ENCODE measurements at places on chromosomes 4 and X.

DNA sequence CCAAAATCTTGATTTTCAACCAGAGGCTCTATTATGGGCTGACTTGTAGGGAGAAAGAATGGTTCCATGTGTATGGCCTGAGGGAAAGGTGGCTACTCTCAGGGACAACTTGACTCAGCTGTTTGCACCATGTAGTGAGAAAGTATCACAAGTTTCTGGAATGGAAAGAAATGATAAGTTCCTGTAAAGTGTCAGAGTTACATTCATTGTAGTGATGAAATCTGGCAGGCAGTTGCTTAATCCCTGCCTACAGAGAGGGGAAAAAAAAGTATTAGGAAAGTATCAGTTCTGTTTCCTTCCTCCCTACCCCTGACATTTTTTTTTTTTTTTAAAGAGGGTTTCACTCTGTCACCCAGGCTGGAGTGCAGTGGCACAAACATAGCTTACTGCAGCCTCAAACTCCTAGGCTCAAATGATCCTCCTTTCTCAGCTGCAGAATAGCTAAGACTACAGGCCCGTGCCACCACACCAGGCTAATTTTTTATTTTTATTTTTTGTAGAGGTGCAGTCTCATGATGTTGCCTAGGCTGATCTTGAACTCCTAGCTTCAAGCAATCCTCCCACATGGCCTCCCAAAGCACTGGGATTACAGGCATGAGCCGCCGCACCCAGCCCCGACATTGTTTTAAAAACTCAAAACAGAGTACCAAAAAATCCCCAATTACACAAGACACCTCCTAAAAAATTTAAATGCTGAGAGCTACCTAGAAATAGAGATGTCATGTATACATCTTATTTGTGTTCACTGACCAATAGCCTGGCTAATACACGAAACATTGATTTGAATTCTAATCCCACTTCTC, 4.8 kb upstream of the FBXL5 start:
- no peak for DNase-seq

- DNase-seq = no peak
Observed at GRCh38 chrX:46601283-46601682, 27.7 kb downstream of the CHST7 start.

DNA sequence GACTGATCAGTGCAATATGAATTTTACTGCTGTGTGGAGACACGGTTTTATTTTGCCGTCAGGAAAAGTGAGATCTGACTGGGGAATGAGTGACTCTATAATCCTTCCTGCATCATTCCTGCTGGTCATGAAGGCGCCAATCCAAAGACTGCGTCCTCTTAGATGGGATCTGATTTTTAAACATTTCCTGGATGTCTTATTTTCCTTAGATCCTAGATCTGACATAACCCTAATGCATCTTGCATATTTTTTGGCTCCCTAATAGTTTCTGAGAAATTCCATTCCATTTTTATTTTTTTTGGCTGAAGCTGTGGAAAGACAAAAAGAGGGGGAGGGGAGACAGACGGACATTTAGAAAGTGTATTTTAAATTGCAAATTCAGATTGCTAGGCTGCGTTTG, 454.9 kb upstream of the FAT1 start:
- no peak for DNase-seq

DNA sequence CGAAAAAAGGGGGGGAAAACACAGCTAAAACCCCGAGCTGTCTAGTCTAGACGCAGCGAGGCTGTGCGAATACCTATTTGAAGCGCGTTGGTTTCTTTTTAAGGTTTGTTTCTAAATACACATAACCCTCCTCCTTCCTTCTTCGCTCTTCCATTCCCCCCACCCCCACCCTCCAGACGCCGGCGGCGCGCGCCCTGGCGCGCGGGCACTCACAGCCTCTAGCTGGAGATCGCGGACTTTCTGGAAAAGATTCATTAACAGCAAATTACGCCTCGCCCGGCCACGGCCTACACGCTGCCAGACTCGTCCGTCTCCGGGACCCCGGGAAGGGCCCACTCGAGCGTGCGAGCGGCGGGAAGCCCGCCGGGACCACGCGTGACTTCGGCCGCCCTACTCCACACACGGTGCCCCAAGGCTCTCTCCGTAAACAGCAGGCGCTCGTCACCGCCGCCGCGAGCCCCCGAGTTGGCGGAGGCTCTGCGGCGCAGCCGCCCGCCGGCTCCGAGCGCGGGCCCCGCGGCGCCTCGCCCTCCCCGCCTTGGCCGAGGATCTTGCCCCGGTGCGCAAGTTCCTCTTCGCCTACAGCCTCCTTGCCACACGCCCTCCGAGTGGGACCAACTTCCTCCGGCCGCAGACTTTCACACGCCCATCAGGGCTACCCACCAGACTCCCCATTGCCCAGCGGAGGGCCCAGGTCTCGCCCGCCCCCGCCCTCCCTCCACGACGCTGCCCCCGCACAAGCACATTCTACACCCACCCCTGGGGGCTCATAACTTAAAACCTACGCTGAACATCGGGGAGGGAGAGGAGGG, 2.0 kb downstream of the BCOR start:
- no peak for DNase-seq

- no peak for DNase-seq
Observed at GRCh38 chr4:2576290-2576689, 39.8 kb downstream of the FAM193A start.

GRCh38 chr4:52173470-52174045, 122.5 kb downstream of the SPATA18 start:
- DNase-seq = no peak

GRCh38 chrX:41350976-41351569, 17.1 kb downstream of the DDX3X start:
- DNase-seq = no peak

GRCh38 chr4:2942532-2943363, 20.5 kb downstream of the NOP14 start:
- no peak for DNase-seq

GRCh38 chr4:59094505-59094904, 1984.3 kb upstream of the IGFBP7 start:
- DNase-seq = no peak

DNA sequence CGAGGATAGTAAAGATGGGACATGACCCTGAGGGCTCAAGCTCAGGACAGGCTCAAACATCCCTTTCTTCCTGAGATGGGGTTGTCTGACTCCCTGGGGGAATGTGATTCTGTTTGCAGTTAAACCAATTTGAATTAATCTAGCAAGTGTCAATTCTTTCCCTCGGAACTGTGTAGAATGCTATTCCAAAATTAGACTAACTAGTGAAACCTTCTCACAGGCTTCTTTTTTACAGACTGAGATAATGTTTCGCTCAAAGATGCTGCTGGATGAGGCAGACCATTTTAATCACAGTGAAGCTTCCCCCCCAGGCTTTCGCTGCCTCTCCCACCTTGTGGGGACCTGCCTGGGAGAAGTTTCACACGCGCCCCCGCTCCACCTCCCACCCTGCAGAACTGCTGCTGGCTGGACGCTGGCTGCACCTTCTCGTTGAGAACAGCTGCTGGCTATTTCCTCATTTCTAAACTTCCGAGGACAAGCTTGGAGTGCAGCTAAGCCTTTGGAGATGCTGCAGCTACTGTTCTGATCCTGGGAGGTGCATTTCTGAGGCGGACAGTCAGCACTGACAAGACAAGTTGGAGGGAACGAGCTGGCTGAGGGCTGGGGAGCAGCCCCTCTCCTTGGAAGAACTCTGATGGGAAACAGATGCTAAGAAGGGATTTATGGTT, 297.8 kb downstream of the RAPGEF2 start:
- no peak for DNase-seq

GRCh38 chr4:107363125-107363524, 327.0 kb upstream of the DKK2 start:
- DNase-seq = no peak

DNA sequence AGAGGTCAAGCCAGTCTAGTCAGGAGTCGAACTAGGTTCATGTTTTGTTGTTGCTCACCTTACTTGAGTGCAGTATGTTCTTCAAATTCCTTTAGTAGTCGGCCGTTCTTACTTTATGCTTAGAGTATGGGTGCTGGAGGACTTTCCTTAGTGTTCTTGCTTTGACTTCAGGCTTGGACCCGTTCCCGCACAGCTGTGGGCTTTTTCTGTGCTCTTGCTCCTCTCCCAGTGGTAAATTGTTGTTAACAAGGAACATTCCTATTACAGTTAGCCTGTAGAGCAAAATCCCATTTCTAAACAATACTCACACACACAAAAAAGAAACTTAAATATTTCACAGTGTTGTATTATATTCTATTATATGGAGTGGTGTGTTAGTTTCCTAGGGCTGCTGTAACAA, 113.5 kb downstream of the RAP1GDS1 start:
- DNase-seq = no peak

DNA sequence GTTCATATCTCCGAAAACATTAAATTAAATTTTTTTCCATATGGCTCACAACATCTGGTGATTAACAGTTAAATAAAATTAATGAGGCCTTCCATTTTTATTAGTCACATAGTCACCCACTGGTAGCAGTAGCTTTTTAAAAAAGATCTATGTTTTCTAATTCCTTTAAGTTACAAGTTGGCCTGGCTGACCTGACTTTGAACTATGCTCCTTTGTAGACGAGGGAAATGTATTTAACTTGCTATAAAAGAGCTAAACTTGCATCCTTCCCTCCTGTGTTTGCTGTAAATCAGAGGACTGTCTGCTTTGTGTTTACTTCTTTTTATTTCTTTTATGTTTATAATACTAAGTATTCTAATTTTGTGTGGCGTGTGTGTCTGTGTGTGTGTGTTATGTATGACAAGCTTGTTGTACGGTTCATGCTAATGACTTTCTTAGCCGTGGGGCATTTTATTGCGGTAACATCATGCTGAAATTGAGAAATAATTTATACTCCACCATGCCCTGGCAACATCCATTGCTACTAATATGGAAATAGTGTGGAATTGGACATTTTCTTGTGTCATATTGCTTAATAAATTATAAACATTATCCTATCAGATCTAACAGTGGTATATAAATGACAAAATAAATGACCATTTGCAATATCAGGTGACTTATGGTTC, 241.7 kb downstream of the SNCA start:
- DNase-seq = no peak

GRCh38 chrX:99722094-99722493, 688.0 kb downstream of the PCDH19 start:
- no peak for DNase-seq

DNA sequence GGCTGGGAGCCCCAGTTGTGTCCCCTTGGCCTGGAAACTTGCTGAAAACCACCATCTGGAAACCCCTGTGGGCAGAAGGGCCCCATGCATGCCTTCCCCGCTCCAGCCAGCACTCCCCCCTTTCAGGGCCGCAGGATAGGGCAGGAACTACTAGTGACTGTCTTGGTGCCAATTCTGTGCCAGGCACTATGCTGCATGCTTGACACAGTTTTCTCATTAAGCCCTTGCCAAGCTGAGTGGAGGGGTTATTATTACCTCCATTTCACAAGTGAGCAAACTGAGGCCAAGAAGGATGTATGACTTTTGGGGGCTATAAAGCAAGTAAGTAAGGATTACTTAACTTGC, 73.6 kb upstream of the PJA1 start:
- DNase-seq = no peak

DNA sequence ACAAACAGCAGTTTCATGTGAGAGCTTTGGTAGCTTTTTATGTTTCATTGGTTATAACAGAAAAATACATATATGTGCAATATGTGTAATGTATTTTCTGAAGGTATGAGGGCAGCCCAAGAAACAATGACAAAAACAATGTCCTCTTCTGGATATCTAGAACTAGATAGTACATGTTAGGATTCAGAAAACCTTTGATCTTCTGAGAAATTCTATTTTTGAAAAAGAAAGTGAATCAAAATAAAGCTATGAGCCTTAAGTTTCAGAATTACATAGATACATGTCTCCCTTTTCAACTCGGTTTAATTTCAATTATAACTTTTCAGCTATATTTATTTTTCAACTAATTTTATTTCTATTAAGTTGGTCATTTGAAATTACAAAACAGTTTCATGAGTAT, 131.9 kb downstream of the REELD1 start:
- no peak for DNase-seq

GRCh38 chr4:182823576-182823975, 93.6 kb downstream of the DCTD start:
- DNase-seq = no peak

DNA sequence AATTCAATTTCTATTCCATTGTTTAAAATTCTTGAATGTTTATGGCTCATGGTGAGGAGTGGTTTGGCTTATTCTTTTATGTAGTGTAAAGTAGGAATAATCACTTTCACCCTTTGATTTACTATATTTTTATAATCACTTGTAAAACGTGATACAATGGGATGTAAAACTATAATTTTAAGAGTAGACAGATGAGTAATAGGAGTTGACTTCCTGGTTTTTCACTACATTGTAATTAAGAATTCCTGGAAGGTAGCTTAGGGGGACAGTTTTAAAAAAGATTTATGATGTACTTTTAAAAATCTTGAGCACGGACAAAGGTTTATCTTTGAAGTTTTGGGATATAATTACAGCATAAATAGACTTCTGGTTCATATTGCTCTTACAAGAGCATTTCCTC, 65.3 kb downstream of the PDGFC start:
- no peak for DNase-seq

DNA sequence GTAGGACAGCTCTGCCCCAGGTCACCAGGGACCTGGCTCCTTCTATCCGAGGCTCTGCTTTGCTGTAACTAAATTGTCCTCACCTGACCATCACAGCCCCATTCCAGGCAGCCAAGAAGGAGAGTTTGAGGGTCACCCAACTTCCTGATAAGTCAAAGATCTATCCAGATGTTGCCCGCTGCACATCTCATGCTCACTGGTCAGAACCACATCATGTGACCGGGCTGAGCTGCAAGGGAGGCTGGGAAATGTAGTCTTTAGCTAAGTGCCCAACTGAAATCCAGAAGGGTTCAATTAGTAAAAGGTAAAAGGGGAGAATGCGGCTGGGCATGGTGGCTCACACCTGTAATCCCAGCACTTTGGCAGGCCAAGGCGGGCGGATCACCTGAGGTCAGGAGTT, 18.4 kb downstream of the HMX1 start:
- no peak for DNase-seq

GRCh38 chr4:153676486-153676885, 7.6 kb upstream of the TLR2 start:
- no peak for DNase-seq

DNA sequence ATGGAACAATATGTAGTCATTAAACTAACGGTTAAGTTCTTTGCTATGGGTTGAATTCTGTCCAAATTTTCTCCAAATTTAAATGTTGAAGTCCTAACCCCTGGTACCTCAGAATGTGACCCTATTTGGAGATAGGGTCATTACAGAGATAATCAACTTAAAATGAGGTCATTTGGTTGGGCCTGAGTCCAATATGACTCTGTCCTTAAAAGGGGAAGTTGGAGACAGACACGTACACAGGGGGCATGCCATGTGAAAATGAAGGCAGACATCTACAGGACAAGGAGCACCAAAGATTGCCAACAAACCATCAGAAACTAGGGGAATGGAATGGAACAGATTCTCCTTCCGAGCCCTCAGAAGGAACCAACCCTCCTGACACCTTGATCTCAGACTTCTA, 492.0 kb upstream of the FTHL17 start:
- DNase-seq = no peak
